ENCODE measurements at places on chromosomes 2 and 18. TPM values are rescaled to one million over a fixed set of nuclear protein-coding genes. Genes with fewer than 3 reads are reported as not detected.

- DNase-seq = no peak
Measured at GRCh38 chr2:158966312-158966711, 2.1 kb upstream of the TANC1 start.

- no peak for DNase-seq
Measured at GRCh38 chr2:46066116-46066515, 231.1 kb upstream of the EPAS1 start.

DNA sequence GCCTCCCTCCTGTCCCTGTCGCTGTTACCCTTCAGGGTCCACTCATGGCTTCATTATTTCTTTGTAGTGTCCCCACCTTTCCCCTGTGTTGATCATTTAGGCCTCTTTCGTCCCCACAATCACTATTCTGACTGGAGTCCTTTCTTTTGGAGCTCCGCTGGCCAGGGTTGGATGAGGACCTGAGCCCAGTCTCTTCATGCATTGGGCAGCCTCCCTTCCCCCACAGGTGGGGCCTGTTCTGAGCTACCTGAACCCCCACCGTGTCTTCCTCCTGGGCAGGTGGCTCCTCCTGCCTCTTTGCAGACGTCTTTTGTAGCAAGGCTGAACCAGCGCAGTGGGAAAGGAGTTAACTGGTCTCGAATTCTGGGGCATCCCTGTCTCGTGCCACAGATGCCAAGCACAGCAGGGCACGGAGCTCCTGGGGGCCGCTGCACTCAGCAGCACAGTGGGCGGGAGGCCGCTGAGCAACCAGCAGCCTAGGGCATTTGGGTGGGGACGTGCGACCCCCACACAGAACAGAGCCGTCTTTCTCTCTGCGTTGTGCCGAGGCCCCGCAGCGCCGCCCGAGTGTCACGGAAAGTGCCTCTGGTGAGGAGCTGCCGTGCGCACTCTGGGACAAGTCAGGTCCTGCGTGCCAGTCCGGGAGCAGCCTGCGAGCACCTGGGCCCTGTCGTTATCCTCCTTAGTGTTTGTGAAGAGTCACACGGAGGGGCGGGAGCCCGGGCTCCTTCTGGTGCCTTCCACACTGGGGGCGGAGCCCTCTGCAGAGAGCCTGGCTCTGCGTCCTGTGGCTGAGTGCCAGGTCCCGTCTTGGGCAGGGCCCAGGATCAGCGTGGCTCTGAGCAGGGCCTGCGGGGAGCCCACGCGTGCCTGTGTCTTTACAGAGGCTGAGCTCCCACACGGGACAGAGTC is 130.1 kb downstream of the NFATC1 start:
- DNase-seq = no peak

- no peak for DNase-seq
Measured at GRCh38 chr2:159044804-159045286, 76.4 kb downstream of the TANC1 start.

DNA sequence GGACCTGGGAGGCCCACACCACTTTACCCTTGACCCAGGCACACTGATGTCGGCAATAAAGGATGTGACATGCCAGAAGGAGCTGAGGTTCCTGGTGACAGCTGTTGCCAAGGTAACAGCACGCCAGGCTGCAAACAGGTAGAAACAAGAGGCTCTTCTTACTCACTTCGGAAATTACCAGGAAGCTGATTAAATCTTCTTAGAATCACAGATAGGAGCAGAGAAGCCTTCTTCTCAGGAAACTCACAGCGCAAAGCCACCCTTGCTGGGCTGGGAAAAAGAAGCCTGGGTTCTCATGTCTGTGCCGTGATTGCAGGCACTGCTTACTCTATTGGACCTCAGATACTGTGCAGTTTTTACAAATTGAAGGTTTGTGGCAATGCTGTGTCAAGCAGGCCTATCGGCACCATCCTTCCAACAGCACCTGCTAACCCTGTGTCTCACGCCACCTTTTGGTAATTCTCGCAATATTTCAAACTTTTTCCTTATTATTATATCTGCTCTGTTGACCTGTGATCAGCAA is 61.0 kb upstream of the TAF1B start:
- no peak for DNase-seq

GRCh38 chr2:239147376-239147775 is 253.4 kb downstream of the HDAC4 start:
- DNase-seq = no peak

RHOB gene
- 309 TPM for total RNA-seq

SP140 gene
- 0.99 TPM for total RNA-seq

IL1R2 gene
- 1.1 TPM for total RNA-seq

AMER3 gene
- total RNA-seq = 4.5 TPM

TEKT4 gene
- total RNA-seq = 0.69 TPM

DNA sequence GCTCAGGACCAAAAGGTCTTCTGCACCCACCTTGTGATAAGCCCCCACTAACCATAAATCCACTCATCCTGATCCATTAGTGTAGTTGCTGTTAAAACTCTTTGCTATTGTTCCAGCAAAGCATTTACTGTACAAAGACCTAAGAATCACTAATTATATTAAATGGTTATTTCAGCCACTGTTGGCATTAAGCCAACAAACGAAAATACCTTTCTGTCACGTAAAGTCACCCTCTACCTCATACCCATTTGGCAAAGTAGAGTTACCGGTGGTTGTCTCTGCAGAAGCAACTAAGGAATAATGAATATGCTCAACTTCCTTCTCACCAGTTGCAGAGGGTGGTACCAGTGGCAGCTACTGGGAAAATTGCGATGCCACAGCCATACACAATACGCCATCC is 224.5 kb downstream of the SP3 start:
- no peak for DNase-seq

GRCh38 chr2:37316181-37316580 is 8.5 kb downstream of the PRKD3 start:
- DNase-seq = no peak

DNA sequence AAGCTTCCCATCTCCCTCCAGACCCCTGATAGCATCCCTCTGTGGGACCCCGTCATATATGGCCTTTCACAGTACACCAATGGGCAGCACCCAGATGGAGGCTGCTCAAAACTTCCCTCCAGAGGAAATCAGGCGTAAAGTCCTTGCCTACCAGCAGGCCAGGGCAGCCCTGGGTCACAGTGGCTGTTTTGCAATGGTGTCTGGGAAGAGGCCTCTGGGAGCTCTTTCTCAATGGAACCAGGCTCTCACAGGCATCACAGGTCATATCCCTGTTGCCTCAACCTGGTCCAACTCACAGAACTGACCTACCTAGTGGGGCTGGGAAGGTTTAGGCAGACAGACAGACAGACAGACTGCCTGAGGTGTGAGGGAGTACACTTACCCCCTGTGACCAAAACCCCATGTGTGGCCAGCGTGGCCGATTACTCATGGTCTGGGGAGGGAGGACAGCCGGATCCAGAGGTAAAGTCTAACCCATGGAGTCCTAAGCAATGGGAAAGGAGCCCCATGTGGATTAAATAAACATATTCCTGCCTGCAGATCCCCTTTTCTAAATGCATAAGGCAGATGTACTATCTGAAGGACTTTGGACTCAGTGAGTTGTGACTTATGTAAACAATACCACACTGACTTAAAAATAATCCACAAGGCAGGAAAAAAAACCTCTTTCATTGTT is 58.2 kb downstream of the BCL2L11 start:
- DNase-seq = no peak

GPAT2 gene
- total RNA-seq = 0.83 TPM

DNA sequence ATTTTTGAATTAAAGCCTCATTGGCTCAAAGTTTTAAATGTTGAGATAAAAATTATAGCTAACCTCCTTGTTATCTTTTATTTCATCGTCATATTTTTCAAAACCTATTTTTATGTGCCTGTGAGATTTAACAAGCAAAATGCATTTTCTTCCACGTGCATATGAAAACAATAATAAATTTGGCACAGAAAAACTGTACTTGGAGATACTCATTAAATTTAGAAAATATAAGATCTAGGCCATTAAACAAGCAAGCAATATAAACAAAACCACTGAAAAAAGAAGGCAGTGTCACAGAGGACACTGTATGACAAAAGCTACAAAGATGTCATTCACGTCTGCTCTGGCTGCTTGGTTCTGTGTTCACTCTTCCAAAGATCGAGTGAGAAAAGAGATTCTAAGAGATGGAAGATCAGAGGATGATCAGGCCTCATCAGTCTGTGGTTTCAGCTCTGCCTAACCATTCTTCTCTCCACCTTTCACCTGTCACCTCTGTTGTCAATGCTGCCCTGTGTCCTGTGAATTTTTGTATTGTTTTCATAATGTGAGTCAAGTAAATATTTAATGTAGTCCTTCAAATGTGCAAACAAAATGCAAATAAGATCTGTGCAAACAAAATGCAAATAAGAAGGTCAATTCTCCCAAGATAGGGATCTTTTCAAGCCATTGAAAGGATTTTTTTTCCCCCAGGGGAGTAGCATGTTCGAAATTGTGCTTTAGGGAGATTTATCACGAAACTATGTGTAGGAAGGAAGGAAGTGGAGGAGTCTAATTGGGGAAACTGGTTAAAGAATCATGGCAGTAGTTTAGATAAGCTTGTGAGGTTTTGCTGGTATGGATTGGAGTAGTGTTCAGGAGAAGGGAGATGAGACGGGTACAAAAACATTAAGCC is 138.7 kb upstream of the RBMS1 start:
- DNase-seq = no peak

KATNAL2 gene
- 9.6 TPM for total RNA-seq

GRCh38 chr2:67652679-67653078 is 255.5 kb downstream of the ETAA1 start:
- no peak for DNase-seq

ELOA2 gene
- not detected for total RNA-seq

- no peak for DNase-seq
Measured at GRCh38 chr2:118859157-118859770, 11.8 kb upstream of the EN1 start.
